ENCODE measurements at places on chromosomes 4 and X.

DNA sequence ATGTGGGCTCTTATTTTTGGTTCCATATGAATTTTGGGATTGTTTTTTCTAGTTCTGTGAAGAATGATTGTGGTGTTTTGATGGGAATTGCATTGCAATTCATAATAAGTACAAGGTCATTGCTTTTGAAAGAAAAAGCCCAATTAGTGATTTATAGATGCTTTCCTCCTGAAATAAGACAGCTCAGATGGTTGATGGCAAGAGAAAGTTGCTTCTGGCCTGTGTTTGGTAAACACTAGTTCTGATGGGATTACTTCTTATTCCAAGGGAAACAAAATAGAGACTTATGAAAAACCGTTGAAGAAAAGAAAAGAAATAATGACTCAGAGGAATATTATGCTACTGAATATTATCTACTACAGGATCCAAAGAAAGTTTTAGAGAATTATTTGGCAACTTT is 144.9 kb downstream of the SPANXA1 start:
- DNase-seq: no peak
- H3K27me3 ChIP-seq: no peaks in the 10 kb centered on the region
- no peak overlapping the region for H3K27ac ChIP-seq
- H3K4me3 ChIP-seq: no peak overlapping the region
- H3K36me3 ChIP-seq: no peaks in the 10 kb centered on the region
- peaks cover 4% of the 10 kb centered on the region for H3K4me1 ChIP-seq

- no peaks in the 10 kb centered on the region for H3K36me3 ChIP-seq
- no peak overlapping the region for H3K4me3 ChIP-seq
- H3K27me3 ChIP-seq: no peaks in the 10 kb centered on the region
- no peaks in the 10 kb centered on the region for H3K4me1 ChIP-seq
Measured at GRCh38 chrX:330726-331150, 12.1 kb upstream of the GTPBP6 start.

DNA sequence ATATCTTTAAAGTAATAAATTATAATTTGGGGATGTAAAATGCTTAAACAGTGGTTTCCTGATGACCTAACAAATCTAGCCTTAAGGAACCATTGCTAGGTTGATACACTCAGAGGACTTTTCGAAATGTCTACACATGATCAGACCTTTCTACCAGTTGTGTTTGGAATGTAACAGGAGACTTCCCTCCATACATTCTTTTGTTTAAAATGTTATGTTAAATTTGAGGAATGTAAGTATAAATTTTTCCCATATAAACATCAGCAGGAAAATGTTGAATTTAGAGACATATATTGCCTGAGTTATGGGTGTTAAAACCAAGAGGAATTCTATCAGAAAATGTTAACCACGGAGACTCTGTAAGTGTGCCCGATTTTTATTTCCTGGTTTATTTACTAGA is 190.6 kb upstream of the SPRY1 start:
- no peak for DNase-seq
- no peak overlapping the region for H3K27ac ChIP-seq
- no peaks in the 10 kb centered on the region for H3K27me3 ChIP-seq
- H3K36me3 ChIP-seq: no peaks in the 10 kb centered on the region
- H3K4me3 ChIP-seq: no peak overlapping the region

DNA sequence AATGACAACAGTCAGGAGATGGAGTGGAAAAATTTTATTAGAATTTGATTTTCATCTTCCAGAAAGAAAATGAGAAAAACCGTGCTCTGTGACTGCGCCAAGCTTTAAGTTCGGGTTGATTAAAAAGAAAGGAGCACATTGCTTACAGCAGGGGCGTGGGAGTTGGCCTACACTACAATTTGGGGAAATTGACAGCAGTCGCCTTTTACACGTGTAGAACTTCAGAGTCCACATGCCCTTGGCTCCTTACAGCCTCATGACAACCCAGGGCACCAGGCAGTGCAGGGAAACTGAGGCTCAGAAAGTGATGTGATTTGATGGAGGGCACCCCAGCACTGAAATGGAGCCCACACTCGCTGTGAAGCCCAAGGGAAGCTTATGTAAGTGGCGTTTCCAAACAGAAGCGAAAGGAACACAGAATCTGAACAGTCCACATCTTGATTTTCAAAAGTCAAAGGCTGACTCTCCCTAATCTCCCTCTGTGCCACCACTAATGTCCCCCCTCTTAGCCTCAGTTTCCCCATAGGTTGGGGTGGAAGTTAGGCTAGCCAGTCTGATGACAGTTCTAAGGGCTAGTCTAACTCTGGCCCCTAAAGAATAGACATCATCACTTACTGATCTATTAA is 5.5 kb downstream of the PPP2R2C start:
- no peak overlapping the region for H3K4me3 ChIP-seq
- no peaks in the 10 kb centered on the region for H3K36me3 ChIP-seq
- no peak overlapping the region for H3K27ac ChIP-seq
- H3K27me3 ChIP-seq: no peaks in the 10 kb centered on the region
- no peak for DNase-seq
- no peaks in the 10 kb centered on the region for H3K4me1 ChIP-seq

GRCh38 chrX:20144491-20144890 is 2.9 kb upstream of the EIF1AX start:
- H3K4me3 ChIP-seq: no peak overlapping the region
- peak; percentile 38 for DNase-seq
- peaks cover 21% of the 10 kb centered on the region for H3K27me3 ChIP-seq
- no peak overlapping the region for H3K27ac ChIP-seq

GRCh38 chr4:106679063-106679462 is 310.5 kb upstream of the GIMD1 start:
- no peaks in the 10 kb centered on the region for H3K27me3 ChIP-seq
- no peak overlapping the region for H3K4me3 ChIP-seq
- H3K4me1 ChIP-seq: no peaks in the 10 kb centered on the region
- H3K27ac ChIP-seq: no peak overlapping the region

DNA sequence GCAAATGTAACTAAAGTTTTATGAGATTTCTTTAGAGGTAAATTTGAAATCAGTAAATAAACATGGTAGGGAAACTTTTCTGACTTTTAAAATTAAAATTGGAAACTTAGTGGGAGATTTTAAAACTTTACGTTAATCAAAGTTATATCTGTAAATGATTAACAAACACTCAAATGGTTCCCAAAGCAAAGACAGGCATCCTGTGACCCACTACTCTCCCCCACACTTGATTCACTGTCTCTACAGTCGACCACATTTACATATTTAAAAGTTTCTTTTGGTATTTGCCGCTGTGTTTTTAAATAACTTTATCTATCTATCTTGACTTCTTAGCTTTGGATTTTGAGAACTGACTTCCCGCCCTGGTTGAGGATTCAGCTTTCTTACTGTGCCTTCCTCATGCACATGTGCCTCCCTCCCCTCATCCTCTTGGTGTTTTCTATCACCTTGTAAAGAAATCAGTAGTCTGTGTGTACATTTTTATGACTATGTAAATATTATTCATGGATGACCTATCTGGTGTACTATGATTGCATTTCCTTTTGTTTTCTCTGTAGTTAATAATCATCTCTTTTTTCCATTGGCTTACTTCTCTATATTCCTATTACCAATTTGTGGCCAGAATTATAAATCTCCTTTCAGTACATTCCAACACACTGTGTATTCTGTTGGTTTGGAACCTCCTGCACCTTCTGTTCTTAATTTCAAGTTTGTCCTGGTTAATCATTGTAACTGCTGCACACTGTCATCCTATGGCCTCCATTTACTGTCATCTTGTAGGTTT is 72.6 kb downstream of the WWC2 start:
- H3K4me3 ChIP-seq: no peak overlapping the region
- no peak overlapping the region for H3K27ac ChIP-seq
- no peaks in the 10 kb centered on the region for H3K27me3 ChIP-seq
- DNase-seq: no peak
